NCI-H1092 (cell line): ENCODE measurements at places on chromosomes 3 and 15.

DNA sequence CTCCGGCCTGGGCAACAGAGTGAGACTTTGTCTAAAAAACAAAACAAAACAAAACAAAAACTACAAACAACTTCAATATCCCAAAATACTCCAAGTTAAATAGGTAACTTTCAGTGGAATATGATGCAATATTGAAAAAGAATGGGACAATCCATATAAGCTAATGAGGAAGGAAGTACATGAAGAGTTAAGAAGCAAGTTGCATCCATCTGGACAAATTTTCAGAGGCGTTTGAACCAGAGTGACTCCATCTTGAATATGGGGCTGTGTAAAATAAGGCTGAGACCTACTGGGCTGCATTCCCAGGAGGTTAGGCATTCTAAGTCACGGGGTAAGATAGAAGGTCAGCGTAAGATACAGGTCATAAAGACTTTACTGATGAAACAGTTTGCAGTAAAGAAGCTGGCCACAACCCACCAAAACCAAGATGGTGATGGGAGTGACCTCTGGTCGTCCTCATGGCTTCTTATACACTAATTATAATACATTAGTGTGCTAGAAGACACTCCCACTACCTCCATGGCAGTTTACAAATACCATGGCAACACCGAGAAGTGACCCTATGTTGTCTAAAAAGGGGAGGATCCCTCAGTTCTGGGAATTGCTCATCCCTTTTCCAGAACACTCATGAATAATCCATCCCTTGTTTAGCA, 58.1 kb upstream of the LCTL start:
- DNase-seq = no peak

- DNase-seq = no peak
Measured at GRCh38 chr3:138457863-138458735, 23.7 kb downstream of the ESYT3 start.

GRCh38 chr3:102531686-102532085, 96.9 kb downstream of the ZPLD1 start:
- DNase-seq = no peak

DNA sequence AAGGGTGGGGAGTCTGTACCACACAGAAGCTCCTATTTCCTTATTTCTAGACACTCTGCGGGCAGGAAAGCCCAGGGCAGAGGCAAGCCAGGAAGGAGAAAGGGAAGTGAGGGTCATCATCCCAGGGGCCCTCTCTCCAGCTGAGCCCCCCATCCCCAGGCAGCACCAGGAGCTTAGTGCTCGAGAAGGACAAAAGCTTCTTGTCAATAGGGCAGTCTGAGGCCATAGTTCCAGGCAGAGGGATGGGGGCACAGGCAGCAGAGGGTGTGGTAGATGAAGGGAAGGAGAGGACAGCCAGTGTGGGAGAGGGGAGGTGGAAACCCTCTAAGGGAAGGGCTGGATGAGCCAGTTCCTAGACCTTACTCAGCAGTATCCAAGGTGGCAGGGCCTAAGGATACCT, 2.7 kb downstream of the MAP1A start:
- no peak for DNase-seq

DNA sequence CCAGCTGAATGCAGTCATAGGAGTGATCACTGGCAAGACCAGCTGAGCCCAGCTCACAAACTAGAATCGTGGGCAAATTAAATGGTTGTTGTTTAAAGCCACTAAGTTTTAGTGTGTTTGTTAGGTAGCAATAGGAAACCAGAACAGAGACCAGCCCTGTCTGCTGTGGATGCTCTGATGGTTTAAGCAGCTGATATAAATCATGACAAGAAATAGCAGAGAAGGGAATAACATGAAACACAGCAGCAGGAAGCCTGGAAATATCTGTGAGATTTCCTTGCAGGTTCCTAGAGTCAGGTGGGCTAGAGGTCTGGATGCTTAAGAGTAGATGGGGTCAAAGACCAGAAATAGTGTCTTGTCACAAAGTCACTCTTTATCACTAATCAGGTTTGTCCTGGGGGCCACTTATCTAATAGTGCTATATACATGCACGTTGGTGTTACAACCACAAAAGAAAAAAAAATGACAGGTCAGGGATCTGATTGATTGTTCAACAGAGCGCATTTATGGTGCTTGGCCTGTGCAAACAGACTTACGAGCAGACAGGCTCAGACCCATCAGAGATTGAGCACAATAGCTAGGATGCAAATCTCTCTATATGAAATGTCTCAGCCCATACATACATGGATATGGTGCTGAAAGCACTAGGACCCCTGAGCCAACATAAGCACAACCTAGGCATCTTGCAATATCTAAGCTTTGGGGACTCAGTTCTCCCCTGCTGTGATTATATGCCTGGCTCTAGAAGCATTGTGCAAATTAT, 967.7 kb downstream of the AGBL1 start:
- no peak for DNase-seq

DNA sequence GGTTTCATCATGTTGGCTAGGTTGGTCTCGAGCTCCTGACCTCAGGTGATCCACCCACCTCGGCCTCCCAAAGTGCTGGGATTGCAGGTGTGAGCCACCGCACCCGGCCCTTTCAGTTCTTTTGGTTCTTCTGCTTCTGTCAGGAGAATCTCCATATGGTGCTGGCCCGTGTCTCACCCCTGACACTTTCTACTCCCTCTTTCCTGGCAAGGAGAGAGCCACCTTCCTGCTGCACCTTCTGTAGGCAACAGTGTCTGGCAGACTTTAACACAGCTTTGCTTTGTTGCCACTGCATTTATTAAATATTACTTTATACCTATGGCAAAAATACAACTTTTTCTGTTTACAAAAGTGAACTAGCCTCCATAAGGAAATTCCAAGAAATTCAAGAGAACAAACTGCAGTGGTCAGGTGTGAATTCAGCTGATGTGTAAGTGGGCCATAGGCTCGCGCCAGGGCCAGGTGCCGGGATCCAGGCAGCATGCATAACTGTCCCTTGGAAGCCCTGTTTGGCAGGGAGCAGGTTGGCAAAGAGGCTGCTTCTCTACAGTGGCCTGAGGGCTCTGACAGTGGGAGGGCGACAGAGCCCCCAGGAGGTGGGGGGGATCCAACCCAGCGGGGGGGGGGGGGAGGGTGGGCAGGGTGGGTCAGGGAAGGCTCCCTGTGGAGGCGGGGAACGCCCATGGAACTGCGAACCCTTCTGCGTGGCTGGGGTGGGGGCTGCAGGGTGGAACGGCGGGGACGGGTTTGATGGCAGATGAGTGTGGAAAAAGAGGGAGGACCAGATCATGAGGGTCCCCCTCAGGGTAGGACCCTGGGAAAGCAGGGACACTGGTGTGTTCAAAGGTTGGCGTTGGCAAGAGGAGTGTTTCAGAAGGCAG, 21.1 kb downstream of the CTSH start:
- DNase-seq = no peak

- DNase-seq = no peak
Measured at GRCh38 chr3:10520072-10520471, 14.7 kb upstream of the ATP2B2 start.

- DNase-seq = no peak
Measured at GRCh38 chr3:44387404-44387803, 48.8 kb downstream of the TCAIM start.

- DNase-seq = no peak
Measured at GRCh38 chr15:51075826-51076523, 18.7 kb downstream of the TNFAIP8L3 start.
